Activated naive CD8-positive, alpha-beta T cell treated with anti-CD3 and anti-CD28 coated beads, Interleukin-2, amount 50 U/mL, for 16 hours (primary cell): ENCODE measurements at places on chromosomes 5 and 9.

DNA sequence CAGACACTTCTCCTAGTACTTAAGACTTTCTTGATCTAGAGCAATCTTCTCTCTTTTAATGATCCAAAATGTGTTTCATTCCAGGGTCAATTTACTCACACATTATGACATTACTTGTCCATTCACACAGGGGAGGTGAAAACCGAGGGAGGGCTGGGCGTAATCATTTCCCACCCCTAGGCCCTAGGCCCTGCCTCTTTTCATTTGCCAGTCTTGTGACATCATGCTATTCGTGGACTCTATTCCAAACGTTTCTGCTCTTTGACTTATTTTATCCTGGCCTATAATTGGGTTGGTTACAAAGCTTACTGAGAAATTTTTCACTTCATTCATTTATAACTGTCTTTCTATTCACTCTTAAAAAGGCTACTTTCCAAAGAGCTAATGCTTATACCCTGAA lies 2.4 kb downstream of the DCAF12 start:
- no peak for DNase-seq

GRCh38 chr5:63070001-63070400 lies 491.4 kb downstream of the LRRC70 start:
- no peak for DNase-seq

DNA sequence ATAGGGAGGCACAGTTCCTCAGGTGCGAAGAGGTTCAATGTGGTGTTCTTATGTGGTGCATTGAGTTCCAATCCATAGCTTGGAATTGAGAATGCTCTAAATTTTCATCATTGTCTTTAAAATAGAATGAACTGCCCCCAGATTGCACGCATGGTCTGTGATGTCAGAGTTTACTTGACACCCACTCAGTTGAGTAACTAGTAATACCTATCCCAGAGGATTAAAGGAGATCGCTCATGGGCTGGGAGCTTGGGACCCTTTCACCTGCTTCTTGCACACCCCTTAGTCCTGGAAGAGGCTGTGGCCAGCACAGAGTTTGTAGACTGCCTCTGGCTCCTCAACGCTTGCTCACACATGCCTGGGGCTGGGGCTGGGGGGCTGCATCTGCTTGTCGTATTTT lies 95.1 kb upstream of the OTULINL start:
- no peak for DNase-seq

DNA sequence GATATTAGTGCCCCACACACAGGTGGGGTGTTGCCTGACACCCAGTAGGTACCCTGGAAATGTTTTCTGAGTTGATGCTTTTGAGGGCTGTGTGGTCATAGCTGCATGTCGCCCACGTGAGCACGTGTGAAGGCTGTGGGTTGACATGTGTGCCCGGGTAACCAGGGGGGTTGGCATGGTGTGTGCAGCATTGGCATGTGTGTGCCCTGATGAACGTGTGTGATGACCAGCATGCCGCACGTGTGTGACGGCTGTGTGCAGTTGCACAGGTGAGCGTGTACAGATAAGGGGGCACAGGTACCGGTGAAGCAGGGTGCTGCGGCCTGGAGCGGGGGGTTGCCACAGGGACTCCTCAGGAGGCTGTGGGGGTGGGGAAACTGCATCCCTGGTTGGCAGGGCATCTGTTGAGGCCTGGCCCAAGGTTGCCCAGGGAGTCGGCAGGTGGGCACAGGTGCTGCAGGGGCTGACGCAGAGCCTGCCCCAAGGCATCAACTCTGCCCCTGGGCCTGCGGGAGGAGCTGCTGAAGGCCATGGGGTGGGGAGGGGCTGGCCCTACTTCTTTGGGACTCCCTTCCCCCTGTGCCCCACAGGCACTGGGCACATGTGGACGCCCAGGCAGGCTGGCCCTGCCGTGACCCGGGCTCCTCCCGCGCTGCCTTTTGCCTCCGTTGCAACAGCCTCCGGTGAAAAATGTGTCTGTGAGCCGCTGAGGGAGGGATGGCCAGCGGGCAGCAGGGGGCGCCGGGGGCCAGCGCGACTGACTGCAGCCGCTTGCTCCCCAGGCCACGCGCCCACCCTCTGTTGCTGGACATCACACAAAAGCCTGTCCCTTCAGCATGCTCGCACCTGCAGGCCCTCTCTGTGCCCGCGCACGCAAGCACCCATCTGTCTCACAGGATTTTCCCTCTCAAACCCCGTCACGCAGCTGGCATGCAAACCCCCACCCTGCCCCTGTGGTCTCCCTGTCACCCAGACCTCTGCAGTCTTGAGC lies 2.2 kb downstream of the UNC5A start:
- DNase-seq, result no peak

DNA sequence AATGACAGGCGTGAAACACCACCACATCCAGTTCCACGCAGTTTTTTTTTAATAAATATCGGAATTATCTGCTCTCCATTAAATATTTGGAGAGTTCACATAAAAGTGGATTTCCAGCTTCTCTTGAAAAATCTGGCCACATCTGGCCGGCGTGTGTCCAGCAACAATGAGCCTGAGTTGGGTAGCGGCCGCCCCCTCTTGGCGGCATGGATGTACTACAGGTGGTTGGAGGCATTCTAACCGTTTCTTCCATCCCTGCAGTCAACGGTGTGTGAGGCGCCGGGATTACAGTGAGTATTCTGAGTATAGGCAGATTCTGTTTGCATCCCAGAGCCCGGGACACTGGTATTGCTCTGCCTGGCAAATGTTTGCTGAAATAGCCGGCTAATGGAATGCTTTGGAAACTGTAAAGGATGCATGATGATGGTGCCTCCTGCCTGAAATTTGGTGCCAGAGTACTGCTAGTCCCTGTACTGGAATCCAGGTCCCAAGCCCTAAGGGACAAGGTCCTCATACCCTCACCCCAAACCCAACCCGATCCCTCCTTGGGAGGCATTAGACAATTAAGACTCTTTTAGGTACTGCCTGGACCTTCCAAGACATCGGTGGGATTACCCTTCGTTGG lies 13.6 kb upstream of the GM2A start:
- no peak for DNase-seq

DNA sequence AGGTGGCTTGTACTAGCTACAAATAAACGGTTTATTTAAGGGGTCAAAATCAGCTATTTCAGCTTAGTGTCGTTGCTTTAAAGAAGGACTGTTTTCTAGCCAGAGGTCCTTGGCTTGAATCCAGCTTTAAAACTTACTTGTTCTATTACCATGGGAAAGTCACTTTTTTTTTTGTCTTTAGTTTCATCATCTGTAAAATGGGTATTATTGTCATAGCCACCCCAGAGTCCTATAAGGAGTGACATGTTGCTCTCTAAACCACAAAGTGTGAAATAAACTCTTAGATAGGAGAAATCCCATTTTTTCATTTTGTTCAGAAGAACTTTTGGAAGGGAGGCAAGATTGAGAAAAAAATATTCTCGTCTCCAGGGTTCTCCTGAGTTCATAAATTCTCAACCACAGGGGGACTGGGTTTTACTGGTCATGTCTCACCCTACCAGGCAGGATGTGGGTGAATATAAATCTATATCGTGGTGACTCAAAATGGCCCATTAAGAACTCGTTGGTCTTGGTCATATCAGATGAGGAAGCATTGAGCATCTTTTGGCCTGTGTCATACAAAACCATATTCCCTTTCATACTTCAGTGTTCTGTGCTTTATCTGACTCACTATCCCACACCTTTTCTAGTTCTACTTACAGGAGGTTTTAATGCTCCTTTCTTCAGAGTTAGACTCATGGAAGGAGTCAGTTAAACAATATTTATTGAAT lies 202.7 kb upstream of the NR3C1 start:
- no peak for DNase-seq

DNA sequence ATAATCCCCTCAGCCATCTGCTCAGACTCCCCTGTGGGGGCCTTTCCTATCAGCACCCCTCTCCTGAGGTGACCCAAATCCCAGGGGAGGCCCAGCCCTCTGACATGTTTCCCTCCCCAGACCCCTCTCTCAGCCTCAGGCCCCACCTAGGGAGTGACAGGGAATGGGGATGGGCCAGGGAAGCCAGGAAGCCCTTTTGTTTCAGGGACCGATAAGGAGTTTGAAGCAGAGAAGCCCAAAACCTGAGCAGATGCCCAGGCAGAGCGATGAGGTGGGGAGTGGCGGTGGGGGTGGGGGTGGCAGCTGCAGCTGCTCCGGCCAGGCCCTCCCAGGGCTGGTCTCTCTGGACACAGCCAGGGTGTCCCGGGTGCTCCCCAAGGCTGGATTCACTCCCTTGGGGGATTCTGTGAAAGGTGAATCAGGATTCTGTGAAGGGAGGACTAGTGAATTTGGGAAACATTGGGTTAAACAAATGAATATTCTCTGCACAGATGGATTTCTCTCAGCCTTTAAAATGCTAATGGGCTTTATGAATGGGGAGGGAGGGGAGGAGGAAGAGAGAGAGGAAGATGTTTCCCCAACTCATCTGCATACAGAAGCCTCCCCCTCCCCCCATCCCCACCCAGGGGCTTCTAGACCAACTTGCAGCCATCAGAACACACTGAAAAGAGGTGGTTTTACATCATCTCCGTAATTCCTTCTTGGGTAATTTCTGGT lies 17.4 kb downstream of the AKNA start:
- DNase-seq, result no peak
